Eye (tissue), 1 donor: ENCODE measurements at places on chromosomes 11 and 22.

- DNase-seq: peak; percentile 72
Measured at GRCh38 chr22:42282252-42282942, 11.9 kb upstream of the TCF20 start.

DNA sequence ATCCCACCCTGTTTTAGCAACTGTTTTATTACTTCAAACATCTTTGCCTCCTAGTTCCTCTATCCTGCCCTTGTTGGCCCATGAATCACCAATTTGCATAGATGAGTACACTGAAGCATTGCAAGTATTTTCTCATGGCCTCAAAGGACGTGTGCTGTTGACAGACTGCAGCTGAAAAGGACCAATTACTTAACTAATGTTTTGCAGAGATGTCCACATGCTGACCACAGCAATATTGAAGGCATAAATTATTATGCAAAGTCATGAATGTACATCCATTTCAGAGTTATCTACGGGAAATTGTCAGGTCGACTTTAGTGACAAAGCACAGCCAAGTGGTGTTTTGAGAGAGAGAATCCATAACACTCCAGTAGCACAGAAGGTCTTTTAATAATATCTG, 64.8 kb downstream of the CADM1 start:
- no peak for DNase-seq

DNA sequence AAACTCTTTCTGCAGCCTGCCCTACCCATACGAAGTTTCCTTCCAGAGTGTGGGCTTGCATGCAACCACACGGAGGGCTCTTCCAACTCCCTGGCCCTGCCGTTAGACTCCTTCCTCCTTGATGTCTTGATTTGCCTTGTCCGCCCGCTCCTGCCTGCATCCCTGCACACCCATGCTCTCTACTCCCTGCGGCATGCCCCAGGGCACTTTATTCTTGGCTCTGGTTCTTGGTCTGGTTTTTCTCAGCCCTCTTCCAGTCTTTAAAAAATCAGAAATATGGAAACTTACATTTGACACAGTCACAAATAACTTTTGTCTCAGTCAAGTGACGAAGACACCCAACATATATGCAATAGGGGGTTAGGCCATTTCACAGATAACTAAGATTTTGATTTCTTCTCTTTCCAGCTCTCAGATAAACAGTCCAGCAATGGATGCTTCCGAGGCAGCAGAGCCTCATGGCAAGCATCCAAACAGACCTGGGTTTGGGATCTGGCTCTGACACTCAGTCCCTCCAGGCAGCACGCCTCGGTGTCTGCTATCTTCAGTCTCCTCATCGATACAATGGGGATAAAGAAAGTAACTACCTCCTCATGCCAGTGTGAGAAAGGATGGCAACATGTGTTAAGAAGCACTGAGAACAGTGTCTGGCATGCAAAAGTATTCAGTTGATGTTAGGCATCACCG, 15.7 kb upstream of the OPCML start:
- DNase-seq: no peak

- no peak for DNase-seq
Measured at GRCh38 chr11:86416494-86416893, 41.8 kb downstream of the CCDC81 start.

GRCh38 chr22:26751217-26751616, 93.8 kb downstream of the MIAT start:
- peak; percentile 96 for DNase-seq

DNA sequence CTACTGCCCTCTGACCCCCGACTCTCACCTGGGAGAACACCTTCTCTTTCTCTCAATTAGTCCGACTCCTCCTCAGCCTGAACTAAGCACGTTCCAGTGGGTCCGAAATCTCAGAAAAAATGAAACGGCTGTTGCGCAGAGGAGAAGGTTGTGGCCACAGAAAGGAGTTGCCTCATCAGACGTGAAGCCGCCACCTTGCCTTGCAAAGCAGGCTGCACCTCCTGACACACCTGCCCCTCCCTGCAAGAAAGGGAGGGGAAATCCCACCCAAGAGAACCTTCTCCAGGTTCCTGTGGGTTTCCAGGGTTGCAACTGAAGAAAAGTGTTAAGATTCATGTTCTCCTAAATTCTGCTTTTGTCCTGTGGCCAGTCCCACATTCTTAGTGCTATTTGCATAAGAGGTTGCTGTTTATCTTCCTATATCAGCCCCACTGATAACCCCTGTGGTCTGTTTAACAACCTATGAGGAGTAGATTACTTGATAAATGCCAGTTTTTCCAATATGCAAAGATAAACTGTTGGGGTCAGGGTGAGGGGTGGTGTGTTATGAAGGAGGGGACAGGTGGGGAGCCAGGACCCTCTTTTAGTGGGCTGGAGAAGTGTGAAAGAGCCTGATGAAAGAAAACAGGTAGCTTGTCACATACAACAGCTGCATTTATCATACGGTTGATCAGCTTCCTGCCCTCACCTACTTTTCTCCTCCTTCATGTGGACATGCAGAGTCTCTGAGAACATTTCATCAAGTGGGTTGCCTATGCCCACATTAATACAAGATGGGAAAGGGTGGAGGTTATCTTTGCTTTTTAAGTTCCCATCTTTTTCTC, 18.2 kb downstream of the ZBTB16 start:
- DNase-seq: no peak

GRCh38 chr11:2927851-2928604, 1.2 kb downstream of the PHLDA2 start:
- peak; percentile 25 for DNase-seq

GRCh38 chr11:70481625-70482528, 83.5 kb downstream of the CTTN start:
- DNase-seq: no peak

- no peak for DNase-seq
Measured at GRCh38 chr11:134150195-134150903, 73.4 kb downstream of the NCAPD3 start.

GRCh38 chr11:67435727-67436458, 1.6 kb downstream of the PTPRCAP start:
- DNase-seq: no peak

GRCh38 chr11:77400271-77400670, 73.6 kb downstream of the PAK1 start:
- DNase-seq: peak; percentile 23

GRCh38 chr11:12995823-12996222, 13.3 kb upstream of the RASSF10 start:
- no peak for DNase-seq

DNA sequence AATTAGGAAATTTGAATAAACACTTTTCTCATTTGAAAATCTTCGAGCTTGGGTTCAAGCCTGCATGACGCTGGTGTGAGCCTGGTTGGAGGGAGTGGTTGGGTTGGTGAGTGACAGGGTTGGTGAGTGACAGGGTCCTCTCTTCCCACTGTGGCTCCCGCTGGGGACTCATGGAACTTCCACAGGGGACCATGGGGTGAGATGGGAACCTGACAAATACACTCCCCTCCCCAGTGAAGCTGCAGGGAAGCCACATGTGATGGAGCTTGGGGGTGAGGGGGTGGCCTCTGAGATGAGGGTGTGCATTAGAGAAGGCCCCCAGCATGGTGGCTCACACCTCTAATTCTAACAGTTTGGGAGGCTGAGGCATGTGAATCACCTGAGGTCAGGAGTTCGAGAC, 66.8 kb downstream of the RTL6 start:
- no peak for DNase-seq

DNA sequence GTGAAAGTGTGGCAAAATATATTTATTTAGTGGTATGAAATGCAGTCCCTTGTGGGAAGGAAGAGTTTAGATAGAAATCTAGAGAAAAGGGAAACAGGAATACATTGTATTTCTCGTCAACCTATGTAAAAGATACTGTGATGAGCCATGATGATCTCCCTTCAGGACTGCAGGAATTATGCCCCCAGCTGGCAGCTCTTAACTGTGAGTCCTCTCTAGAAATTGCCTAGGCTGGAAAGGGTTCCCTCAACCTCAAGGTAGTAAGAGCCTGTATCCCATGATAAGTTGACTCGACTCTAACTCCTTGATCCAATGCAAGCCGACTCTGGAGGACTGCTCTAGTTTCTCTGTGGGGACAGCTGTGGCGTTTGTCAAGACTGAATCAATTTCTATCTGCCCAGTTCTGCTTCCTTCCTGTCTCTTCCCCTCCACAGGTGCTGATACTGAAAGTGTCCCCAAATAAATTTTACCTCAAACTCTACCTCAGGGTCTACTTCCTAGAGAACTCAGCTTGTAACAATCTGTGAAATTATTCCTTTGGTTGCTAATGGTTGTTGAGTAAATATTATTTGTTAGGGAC, 897.3 kb downstream of the METTL15 start:
- DNase-seq: no peak

DNA sequence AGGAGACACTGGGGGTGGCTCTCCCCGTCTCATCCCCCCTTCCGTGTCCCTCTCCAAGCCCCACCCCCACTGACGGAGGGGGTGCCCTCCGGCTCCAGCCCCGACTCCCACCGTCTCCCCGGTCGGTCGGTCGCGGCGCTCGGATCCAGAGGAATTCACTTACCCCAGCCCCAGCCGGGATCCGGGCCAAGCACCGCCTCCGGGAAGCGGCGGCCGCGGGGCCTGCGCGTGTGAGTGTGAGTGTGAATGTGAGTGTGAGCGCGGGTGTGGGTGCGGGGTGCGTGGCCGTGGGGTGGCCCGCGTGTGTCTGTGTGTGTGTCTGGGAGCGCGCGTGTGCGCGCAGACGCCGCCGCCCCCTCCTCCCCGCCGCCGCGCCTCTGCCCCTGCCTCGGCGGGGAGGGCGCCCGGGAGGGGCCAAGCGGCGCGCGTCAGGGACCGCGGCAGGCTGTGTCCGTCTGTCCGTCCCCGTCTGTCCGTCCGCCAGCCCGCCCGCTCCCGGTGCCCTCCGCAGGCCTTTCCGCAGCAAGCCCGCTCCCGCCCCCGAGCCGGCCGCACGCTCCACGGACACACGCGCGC, at the start of gene ELFN2:
TSS of gene ELFN2 (minus strand) at position 345 of the 576 bp plus-strand sequence. CDS start 51,945 bp downstream, outside the sequence.
- peak; percentile 74 for DNase-seq

- DNase-seq: no peak
Measured at GRCh38 chr11:61473370-61474012, 35.1 kb upstream of the LRRC10B start.

DNA sequence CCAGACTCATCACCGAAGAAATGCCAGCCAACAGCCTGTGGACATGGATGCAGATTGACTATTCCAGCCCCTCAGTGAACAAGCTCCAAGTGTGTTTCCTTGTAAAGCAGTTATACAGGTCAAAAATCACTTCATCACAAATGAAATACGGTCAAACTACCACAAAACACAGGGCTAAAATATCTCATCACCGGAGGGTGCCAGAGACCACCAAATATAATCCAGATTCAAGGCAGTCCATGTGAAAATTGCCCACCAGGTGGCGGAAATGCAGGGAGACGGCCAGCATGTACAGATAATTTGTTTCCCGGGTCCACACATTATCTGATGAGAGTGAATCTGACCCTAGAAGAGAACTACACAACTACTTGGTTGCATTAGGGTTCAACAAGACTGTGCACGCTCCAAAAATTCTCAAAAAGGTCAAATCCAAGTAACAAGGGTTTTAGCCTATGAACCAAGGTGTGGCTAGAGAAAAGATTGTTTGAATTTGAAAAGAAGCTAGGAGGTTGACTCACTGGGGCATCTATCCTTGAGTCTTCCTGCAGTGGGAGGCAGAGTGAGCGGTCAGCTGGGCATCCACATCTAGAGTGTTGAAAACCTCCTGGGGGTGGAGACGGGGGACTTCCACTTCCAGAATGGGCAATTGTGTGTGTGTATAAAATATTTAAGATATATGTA, 71.7 kb downstream of the IGLL5 start:
- peak; percentile 97 for DNase-seq

- DNase-seq: no peak
Measured at GRCh38 chr11:94030059-94030458, 8.9 kb downstream of the HEPHL1 start.

- no peak for DNase-seq
Measured at GRCh38 chr11:122226810-122227379, 110.9 kb upstream of the BLID start.

GRCh38 chr22:20840646-20841371, 17.8 kb downstream of the PI4KA start:
- no peak for DNase-seq

GRCh38 chr11:14318581-14318981, 40.4 kb downstream of the RRAS2 start:
- DNase-seq: no peak

DNA sequence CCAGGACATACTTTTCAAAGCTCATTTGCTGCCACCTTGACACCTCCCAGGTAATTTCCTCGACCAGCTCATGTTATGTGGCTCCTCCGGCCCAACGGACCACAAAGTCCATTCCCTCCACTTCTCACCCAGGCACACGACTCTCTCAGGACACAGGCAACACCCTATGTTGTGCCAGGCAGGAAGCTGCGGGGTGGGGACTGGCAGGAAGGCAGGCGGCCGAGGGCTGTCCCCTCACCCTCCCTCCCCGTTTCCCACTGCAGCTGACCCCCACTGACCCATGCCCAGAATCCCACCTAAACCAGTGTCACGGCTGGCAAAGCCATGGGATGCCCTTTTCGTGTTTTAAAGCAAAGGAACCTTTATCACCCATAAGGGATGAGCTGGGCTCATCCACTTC, 20.8 kb downstream of the CELSR1 start:
- no peak for DNase-seq

- DNase-seq: no peak
Measured at GRCh38 chr22:31341386-31342088, 4.6 kb downstream of the PATZ1 start.
